ENCODE measurements at places on chromosomes 6 and 20.
A peak's percentile ranks its signal among the peaks of the same experiment; 100 is the strongest.

DNA sequence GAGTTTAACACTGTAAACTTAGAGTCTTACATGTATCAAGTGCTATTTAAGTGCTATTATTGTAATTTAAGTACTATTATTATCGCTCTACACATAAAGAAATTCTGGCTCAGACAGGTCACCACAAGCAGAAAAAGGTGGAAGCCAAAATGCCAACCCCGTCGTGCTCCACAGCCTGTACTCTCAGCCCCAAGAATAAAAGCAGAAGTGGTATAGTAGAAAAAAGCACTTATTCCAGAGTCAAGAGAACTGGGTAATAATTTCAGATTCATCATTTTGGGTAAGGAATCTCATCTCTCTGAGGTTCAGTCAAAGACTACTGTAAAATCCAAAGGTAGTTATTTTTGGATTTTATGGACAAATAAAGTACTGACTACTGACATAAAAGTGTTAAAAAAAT lies 943 bp downstream of the ZUP1 start:
- DNase-seq = peak; percentile 17

- DNase-seq = no peak
Observed at GRCh38 chr20:10242166-10242565, 23.5 kb downstream of the SNAP25 start.

- DNase-seq = no peak
Observed at GRCh38 chr20:41476446-41476845, 109.8 kb upstream of the EMILIN3 start.

- DNase-seq = no peak
Observed at GRCh38 chr6:49025273-49026240, 437.5 kb downstream of the MMUT start.

DNA sequence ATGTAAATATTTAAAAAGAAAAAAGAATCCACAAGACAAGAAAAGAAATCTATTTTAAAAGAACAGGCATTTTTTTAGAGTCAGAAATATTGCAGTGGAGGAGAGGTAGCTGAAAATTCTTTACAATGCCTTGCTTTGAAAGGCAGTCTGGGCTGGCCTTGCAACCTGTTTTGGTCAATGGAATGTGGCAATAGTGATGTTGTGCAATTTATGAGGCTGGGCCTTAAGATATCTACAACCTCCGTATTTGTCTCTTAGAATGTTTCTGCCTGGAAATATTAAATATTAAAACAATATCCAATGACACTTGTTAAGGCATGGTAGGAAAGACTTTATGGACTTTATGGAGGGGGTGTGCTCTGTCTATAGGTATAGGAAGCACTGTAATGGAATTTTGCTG lies 14.8 kb upstream of the SCGN start:
- DNase-seq = no peak

DNA sequence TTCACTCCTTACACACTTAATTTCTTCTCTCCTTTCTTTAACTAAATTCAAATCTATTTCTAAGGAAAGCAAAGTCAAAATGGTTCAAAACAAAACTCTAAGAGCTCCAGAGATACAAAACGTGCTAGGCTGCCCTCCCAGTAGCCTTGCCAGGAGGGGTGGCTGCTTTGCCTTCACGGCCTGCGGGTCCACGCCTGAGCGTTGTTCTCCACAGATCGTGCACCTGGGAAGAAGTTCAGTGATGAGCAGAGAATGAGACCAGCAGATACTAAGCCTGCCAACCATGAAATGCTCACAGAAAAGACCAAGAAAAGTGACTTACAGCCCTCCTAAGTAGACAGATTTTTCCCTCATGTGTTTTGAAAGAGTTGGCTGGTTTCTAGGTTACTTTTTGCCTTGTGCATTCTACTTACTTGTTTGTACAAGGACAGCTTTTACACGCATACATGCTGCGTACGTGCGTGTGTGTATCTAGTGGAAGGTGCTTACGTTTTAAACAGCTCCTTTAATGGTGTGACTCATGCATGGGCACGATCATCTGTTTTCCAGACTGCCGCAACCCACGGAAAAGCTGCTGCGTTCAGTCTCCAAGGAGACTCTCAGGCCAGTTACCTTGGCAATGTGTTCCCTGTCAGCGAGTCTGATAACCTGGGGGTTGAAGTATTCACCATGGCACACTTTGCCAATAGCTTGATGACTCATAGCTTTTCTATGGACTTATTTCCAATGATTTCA lies 32.4 kb upstream of the PBOV1 start:
- DNase-seq = peak; percentile 90

GRCh38 chr6:29637247-29637646 lies 4.3 kb upstream of the GABBR1 start:
- no peak for DNase-seq

DNA sequence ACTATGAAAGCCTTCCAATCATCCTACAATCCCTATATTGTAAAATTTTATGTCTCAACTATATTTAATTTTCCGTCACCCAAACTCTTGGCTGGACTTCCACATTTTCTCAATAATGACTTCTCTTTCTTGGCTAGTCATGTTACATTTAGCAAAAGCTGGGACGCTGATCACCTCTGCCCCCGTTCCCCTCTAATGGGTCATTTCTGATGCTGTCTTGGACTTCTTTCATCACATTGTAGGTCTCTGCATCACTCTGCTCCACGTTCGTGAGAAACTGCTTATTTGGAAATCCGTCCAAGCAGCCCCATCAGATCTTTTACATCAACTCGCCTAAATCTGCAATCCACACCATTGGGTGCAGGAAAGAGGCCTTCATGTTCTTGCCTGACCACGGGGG lies 203.8 kb downstream of the MYLK4 start:
- DNase-seq = no peak

GRCh38 chr20:33061658-33062028 lies 7.9 kb downstream of the BPIFB3 start:
- DNase-seq = no peak

GRCh38 chr6:158575550-158575949 lies 15.7 kb downstream of the TMEM181 start:
- DNase-seq = no peak

- DNase-seq = peak; percentile 19
Observed at GRCh38 chr6:2793534-2794151, 28.4 kb downstream of the WRNIP1 start.

Measured in GM23248 (cell line).